NCI-H345 (cell line): ENCODE measurements at places on chromosomes 4 and X.
A peak's percentile ranks its signal among the peaks of the same experiment; 100 is the strongest.

DNA sequence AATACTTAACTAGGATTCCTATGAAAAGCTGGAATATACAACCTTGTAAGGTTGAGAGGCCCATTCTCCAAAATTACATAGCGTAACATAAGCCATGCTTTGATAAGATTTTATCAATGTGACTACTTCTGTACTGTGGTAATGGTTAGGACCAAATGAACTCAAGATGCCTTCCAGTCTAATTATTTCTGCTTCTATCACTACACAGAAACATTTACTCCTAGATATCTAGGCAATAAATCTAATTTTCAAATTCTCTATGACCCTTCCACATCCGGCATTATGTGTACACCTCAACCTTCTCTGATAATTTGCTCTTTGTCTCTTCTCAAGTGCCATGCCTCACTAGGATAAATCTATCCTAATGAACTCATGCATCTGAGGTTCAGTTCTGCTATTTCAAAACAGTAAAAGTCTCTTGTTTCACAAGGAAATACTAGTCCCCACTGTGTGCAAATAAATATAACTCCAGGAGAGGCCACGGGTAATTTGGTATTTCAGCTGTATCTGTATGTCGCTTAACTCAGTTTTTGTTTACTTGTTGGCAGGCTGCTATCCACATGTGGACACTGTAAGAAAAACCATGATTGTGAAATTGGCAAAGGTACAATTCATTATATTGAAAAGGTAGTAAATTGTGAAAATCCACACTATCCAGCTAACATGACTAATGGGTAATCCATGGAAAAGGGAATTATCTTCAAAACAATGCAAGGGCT lies 93.3 kb downstream of the PRDM5 start:
- peak; percentile 68 for DNase-seq

GRCh38 chr4:70914631-70915030 lies 12.5 kb downstream of the MOB1B start:
- no peak for DNase-seq

- DNase-seq, result no peak
These were observed 67.0 kb downstream of the EFNB1 start for GRCh38 chrX:68895778-68896177.

- no peak for DNase-seq
These were observed 61.4 kb downstream of the TNIP2 start for GRCh38 chr4:2694691-2695090.

DNA sequence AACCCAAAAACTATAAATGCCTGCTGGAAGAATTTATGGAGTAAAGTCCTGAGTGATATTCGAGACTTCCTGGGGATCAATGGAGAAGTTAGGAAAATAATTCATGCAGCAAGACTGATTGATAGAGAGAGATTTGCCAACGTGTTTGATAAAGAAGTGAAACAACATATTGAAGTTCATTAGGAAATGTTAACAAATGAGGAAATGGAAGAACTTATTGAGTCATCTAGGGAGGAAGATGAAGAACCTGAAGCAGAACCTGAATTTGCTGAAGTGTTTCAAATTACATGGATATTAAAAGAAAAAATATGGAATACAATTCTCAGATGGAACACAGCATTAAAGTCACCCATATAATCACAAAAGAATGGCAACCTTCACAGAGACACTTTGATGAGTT lies 39.0 kb downstream of the DDX60 start:
- no peak for DNase-seq

- DNase-seq, result no peak
These were observed 143.8 kb upstream of the PPARGC1A start for GRCh38 chr4:24033626-24034025.

GRCh38 chrX:108097380-108097779 lies 5.8 kb downstream of the ATG4A start:
- DNase-seq, result no peak

DNA sequence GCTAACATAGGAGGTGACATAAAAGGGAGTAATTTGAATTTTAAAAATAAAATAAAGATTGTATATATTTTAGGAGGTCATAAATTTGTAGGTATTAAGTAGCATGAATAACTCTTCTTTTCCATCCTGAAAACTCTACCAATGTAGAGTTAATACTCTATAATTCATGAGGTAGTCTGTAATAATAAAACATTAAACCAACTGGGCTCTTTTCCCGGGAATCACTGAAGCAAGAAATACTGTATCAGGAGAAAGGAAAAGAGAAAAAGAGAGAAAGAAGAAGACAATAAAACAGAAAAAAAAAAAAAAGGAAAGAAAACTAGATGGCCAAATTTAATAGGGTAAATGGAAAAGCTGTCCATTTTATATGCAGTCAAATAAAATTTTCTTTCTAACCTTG lies 984.4 kb downstream of the CCSER1 start:
- no peak for DNase-seq

GRCh38 chr4:135267148-135267865 lies 1065.7 kb upstream of the PABPC4L start:
- no peak for DNase-seq

GRCh38 chrX:65196758-65197360 lies 220.6 kb upstream of the ZC4H2 start:
- DNase-seq, result no peak

DNA sequence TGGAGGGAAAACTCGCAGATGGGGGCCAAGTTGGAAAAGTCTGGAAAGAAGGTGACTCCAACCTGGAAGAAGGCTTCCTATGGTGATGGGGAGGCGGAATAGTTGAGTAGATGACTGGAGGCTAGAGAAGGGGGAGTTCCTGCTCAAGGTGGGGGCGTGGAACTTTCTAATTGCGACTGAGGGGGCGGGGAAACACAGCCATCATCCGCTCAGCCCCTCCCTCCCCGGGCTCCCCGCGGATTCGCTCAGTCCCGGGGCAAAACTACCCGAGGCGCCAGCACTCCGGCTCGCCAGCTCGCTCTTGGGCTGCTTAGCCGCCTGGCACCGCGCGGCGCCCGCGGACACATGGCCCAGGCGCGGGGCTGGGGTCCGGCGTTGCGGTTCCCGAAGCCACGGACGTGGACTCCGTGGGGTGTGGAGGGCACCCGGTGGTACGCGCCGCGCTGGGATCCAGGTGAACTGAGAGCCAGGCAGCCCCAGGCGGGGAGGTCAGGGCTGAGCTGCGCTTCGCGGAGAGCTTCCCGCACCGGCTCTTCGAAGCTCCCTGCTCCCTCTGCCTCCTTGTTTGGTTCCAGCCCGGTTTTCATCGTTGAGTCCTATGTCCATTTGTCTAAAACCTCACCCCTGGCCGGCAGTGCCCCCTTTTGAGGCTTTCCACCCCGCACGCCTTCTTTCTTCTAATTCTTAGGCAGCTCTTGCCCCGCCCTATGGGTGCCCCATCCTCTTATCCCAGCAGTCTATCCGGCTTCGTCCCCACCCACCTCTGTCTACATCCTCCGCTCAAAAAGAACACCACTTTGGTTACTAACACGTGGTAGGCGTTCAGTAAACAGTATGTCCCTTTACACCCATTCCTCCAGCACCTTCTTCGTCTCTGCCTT lies 38.9 kb downstream of the STARD8 start:
- DNase-seq, result no peak

DNA sequence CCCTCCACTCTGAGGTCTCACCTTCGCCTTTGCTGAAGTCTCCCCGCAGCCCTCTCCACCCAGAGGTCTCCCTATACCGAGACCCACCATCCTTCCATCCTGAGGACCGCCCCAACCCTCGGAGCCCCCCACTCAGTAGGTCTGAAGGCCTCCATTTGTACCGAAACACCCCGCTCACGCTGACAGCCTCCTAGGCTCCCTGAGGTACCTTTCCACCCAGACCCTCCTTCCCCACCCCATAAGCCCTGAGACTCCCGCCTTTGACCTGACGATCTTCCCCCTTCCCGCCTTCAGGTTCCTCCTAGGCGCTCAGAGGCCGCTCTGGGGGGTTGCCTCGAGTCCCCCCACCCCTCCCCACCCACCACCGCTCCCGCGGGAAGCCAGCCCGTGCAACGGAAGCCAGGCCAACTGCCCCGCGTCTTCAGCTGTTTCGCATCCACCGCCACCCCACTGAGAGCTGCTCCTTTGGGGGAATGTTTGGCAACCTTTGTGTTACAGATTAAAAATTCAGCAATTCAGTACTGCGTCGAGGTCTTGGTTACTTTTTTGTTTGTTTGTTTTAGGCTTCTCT lies 5.0 kb downstream of the SOD3 start:
- DNase-seq, result no peak

GRCh38 chrX:107924136-107924746 lies 57.9 kb downstream of the TEX13B start:
- DNase-seq, result no peak
